Stimulated activated CD4-positive, alpha-beta T cell treated with anti-CD3 and anti-CD28 coated beads, Interleukin-4, amount 100 ng/mL, for 24 hours (primary cell): ENCODE measurements at places on chromosomes 3 and 15.

GRCh38 chr15:26970712-26971210 lies at the start of gene GABRG3:
Gene GABRG3 (plus strand): TSS chr15:26971181.
- DNase-seq: no peak

DNA sequence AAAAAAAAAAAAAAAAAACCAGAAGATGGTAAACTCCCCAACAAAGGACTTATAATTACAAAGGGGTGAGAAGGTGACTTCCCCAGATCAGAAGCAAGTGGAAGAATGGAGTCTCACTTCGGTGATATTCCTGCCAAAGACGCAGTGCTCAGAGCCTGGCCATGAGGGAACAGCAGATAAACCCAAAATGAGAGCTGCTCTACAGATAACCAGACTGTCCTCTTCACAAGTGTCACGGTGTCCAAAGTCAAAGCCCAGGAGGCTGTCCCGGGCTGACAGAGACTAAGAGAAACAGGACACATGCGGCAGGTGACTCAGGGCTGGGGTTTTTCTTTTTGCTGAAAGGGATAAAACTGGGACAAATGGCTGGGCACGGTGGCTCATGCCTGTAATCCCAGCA lies 48.8 kb downstream of the HMCES start:
- no peak for DNase-seq

DNA sequence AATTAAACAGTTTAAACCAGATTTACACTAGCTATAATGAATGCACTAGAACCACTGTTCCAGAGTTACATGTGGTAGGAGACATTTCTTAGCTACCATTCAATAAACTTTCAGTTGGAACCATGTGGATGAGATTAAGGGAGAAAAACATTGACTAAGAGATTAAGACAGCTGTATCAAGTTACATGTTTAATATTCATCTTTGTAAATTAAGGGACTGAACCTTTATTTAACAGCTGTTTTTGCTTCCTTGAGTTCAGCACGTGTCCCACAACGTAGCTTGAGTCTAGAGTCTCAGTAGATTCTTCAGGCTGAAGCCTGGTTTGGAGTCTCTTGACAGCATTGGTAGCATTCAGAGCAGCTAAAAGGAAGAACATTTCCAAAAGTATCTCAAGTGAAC lies 27.2 kb upstream of the CFAP44 start:
- no peak for DNase-seq

DNA sequence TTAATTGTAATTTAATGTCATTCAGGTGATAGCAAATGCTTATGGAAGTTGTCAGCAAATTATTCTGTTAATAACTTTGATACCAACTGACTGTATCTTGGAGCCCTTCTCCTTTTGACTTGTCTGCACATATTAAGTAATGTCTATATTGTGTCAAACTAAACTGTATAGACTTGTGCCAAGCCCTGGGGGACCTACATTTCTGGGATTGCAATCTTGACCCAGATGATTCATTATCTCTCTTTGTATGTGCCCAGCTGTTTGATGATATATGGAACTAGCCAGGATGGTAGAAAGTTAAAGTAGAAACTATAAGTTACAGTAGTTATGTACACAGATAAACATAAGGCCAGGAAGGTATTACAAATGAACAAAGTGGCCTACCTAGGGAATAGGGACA lies 402.8 kb upstream of the RARB start:
- DNase-seq: no peak

DNA sequence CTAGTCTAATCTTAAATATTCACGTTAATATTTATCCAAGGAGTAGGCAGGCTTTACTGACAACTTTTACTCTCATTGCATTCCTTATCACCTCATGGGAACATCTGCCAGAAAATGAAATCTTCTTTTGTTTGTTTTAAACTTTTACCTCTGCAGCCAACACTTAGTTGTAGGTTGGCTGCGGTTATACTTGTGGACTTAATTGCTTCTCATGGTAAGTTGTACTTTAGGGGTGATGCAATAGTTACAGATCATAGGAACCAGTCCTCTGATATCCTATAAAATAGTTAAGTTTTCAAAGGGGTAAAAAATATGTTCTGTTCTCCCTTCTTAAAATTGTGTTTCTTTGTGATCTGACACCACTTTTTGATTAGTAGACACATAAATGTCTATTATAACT lies 321.9 kb downstream of the ZPLD1 start:
- DNase-seq: no peak

DNA sequence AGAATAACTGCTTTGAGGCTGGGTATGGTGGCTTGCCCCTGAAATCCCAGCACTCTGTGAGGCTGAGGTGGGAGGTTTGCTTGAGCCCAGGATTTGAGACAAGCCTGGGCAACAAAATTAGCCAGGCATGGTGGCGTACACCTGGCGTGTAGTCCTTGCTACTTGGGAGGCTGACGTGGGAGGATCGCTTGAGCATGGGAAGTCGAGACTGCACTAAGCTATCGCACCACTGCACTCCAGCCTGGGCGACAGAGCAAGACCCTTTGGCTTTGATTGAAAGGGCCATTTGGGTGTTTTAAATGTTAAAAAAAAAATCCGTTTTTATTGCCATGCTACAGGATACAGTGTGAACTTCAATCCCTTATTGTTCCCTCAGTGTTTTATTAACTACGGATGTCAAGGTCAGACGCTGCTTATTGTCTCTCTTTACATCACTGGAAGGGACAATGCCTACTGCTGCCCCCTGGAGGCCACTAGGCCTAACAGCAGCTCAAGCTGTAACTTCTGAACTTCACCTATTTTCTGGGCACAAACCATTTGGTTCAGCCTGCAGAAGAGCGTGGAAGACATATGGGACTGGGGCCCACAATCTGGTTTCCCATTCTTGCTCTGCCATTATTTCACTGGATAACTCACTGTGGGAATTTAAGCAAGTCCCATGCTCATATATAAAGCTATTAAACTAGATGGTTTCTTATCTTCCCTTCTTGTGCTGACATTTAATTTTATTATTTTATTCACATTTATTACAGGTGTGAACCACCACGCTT lies 15.3 kb upstream of the IREB2 start:
- DNase-seq: peak; percentile 67

- DNase-seq: no peak
Measured at GRCh38 chr3:47243419-47244147, 39.0 kb downstream of the KIF9 start.

DNA sequence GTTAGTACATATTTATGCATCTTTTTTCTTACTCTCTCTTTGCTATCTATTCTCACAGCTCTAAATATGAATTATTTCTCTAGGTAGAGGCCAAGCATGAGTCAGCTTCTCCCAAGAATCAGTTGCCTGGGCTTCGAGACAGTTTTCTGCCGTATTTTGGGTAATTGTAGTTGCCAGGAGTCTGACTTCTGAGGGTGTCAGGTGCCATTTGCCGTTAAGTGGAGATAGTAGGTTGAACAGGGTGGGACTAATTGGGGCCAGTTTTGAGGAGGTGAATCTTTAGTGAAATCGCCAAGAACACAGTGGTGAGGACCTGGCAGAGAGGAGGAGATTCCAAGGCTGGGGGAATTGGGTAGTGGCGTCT lies 7.8 kb upstream of the NRROS start:
- DNase-seq: peak; percentile 26

DNA sequence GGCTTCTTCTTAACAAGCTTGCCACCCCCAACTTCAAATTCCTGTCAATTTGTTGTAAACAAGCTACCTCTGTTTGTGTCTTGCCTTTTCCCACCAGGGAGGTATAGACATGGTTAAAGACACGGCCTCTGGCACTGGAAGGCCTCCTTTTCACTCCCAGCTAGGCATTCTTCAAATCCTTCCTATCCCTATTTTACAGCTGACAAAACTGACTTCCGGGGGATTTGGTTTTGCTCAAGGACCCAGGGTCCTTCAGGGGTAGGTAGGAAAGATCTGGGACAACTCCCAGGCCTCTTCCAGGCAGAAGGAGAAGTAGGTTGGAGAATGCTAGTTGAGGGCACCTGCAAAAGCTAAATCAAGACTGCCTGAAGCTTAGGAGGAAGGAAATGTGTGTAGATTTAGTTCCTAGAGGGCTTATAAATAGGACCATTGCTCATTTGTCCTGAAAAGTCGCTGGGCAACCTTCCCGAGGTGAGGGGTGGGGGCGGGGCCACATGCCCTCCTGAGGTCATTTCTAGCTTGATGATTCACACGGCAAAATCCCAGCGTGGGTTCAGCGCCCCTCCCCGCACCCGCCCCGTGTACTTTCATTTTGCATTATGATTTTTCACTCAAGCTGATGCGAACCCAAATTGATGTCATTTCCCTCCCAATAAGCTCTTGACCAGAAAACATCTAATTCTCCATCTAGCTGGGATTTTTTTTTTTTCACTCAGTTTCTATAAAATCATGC lies 365.5 kb downstream of the SHQ1 start:
- DNase-seq: peak; percentile 86

DNA sequence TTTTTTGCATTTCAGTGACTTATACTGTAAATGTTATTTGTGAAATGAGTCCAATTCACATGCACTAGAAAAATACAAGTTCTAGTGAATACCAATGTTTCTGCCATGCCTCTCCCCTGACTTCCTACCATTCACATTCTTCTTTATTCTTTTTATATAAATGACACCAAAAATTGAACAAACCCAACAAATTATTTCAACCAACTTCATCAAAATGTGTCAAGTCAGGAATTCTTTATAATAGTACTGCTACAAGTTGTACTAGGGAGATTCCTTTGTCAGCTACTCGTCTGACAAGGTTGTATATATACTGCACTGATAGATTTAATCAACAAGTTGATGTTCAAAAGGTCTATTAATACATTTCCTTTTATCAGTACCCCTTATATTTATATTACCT lies 3.0 kb downstream of the TBL1XR1 start:
- DNase-seq: no peak

DNA sequence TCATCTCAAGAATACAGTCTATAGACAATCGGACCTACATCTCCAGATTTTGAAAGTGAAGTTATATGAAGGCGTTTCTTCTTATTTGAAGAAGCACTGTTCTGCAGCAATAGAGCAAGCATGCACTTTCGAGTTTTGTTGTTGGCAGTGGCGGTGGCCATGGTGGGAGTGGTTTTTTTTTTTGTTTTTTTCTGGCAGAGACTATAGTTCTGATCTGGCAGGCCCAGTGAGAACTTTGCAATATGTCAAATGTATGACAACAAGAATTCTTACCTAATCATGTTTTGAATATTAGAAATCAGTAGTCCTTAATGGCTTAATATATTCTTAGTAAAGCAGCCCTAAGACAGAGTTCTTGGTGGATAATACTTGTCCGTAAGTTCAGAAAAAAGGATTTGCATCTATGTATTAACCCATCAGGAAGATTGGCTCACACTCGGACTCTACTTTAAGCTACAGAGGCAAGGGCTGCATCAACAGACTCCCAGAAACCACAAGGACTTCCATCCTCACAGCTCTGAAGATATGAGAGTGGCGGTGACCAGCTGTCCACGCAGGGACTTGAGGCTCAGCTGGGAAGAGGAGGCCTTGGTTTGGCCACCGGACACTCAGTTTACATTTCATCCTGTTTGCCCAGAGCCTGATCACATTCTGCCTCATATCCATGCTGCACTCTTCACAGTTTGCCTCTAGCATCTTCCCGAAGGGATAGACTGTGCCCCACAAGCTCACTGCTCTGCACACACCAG lies 124.1 kb upstream of the THBS1 start:
- no peak for DNase-seq

- no peak for DNase-seq
Measured at GRCh38 chr15:27694506-27695087, 404.5 kb downstream of the OCA2 start.

DNA sequence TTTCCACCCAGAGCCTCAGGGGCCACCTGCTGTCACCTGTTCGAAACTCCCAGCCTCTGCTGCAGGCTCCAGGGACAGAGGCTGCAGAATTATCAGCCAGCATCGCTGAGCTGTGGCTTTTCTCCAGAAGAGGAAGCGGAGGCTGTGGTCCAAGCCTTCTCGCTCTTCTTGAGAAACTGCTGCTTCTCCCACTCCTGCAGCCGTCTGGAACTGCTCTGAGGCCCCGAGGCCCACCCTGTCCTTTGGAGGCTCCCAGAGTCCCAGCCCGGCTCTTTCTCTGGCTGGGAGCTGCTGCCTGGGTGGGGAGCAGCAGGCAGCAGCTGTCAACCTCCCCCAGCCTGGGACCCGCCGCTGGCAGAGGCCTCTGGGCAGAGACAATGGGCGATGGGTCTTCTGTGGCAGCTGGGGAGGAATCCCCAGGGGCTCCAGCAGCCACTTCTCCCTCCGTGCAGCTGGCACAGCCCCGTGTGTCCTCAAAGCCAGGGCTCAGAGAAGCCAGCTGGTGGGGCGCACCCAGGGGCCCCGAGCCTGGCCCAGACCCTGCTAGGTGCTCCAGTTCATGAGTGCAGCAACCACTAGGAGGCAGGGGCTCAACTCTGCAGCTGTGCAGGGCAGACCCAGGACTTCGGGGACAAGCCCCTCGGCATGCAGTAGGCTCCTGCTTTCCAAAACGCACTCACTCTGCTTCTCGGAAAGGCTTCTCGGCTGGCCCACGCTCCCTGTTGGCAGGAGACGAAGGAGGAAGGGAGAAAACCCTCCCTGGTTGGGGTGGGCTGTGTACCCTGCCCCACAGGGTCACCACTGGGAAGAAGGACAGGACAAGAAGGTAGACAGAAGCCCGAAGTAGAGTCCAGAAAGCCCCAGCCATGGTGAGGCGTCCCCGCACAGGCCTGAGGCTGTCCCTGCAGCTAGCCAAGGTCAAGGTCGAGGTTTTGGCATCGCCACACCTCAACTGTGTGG lies 49.9 kb upstream of the FURIN start:
- no peak for DNase-seq

GRCh38 chr3:126551121-126551838 lies 7.5 kb downstream of the C3orf22 start:
- no peak for DNase-seq

GRCh38 chr3:111862974-111863373 lies 3.9 kb downstream of the PHLDB2 start:
- DNase-seq: no peak

DNA sequence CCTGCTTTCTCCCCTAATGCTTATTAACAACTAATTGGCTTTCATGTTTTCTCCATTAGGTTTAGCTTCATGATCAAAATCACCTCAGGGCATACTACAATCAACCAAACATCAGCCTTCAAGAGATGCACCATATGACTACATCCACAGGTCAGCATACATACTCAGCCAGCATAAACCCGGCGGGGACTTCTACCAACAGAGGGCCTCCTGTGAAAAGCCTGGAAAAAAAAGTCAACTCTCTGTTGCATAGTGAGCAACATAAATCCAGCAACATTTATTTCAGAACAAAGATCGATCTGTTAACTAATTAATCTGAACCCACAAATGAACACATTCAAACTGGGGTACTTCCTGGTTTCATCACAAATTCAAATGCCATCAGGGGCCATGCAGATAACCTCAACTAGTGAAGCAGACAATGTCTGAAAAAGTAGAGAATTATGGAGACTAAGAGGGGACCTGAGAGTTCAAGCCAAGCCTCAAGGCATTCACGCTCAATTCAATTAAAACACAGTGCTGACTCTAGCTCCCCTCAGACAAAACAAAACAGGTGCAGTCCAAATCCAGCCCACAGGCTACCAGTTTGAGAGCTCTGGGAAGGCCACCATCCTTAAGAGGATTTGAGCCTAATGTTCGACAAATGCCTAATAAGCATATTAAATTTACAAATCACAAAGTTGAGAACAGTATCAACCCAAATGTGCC lies 124.5 kb downstream of the MAGI1 start:
- no peak for DNase-seq

GRCh38 chr15:95394186-95395067 lies 936.1 kb upstream of the NR2F2 start:
- DNase-seq: no peak
